ENCODE measurements at places on chromosomes 1 and 21. TPM values are rescaled to one million over a fixed set of nuclear protein-coding genes. Genes with fewer than 3 reads are reported as not detected.

The CTH gene
- total RNA-seq: 5.1 TPM

DNA sequence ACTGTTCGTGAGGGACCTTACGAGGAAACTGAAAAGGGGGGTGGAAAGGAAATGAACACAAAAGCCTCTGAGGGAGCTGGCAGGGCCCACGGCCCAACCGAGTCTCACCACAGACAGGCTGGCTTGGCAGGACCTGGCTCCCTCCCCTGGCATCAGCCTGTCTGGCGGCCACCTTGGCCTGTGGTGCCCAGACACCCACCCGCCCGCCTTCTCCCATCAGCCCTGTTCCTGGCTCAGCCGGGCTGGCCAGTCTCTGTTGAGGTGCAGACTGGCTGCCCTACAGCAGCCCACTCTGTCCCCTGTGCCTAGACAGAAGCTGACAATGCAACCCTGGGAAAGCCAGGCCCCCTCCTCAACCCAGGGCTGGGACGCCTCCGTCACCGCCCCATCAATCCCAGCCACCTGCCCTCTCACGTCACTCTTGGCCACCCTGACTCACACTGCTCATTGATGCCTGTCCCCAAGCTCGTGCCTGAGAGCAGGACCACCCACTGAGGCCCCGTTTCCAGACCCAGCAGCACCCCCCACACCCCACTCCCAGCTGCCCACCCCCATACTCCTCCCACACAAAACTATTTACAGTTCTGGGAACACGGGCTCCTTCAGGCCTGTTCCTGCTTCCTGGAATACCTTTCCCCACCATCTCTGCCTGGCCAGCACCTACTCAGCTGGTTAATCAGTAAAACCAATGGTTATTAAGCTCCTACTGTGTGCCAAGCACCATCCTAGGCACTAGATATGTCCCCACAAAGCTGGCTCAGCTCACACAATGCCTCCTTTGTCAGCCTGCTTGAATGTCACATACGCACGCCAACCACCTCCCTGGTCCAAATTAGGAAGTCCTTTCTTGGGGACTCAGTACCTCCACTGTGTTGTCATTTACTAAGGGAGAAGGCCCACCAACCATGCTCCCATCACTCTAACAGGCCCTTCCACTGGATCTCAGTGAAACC, 22.7 kb downstream of the SDC3 start:
- no peak for DNase-seq

GRCh38 chr1:15755646-15756040, 3.0 kb upstream of the FBLIM1 start:
- no peak for DNase-seq

DNA sequence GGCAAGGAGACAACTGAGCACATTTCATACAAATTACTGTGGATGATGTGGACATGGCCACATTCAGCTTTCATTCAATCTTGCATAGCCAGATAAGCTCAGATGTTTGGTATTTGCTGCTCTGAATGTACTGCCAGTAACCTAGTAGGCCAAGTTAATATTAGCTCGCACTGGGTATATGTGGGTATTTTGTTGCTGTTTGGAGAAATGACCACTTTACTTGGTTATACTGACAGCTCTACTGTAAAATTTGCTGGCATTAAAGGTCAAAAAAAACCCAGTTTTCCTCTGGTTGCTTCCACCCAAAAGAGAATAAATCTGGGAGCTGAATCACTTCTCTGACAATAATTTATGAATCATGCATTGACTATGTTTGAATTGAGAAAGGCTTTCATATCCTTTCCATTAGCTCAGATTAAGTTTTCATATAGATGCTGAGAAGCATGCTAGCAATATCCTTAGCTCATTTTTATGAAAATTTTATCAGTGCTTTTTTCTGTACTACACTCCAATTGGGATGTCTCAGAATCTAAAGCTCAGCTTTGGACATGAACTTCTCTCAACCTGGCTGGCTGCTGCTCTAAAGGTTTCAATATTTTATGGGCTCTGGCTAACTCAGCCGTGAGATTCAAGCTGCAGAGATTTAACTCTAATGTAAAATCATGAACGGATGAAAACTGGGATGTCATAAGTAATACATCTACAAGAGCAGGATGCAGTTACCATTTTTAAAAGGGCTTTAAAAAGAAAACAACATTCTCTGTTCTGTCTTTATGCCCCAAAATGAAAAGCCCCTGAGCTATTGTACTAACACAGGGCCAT, 330.0 kb downstream of the BARHL2 start:
- no peak for DNase-seq

GRCh38 chr1:226407199-226407496, 745 bp downstream of the PARP1 start:
- no peak for DNase-seq

The OPRD1 gene
- 0.31 TPM for total RNA-seq

The TP73 gene
- total RNA-seq: 0.16 TPM

GRCh38 chr1:159817276-159818041, 9.2 kb upstream of the SLAMF8 start:
- DNase-seq: no peak

- no peak for DNase-seq
Observed at GRCh38 chr1:174445351-174445750, 2.4 kb upstream of the GPR52 start.

DNA sequence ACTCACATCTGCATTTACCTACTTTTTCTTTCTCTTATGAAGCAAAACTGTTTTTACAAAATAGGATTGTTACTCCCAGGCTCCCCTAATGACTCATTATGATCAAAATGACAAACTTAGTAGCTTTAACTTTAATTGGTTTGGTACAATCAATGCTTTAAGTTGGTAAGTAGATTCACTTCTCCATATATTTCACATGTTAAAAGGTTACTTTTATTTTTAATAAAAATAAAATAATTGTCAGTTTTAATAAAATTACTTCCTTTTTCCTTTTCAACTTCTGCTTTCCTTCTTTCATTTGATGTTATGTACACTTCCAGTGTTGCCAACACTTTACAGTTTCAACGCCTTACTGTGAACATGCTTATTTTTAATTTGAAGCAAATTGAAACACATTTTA, 477.6 kb downstream of the SETD4 start:
- no peak for DNase-seq

The MKNK1 gene
- 8.7 TPM for total RNA-seq

The PCNX2 gene
- 175 TPM for total RNA-seq

DNA sequence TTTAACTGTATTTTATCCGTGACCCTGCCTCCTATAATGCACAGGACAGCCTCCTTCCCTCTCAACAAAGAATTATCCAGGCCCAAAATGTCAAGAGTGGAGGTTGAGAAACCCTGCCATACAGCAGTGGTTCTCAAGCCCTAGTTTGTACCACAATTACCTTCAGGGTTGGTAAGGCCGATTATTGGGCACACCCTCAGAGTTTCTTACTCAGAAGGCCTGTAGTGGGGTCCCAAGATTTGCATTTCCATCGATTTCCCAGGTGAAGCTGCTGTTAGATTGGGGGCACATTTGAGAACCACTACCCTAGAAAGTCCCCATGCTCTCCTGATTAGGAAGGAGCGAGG, 400 bp upstream of the PGBD2 start:
- no peak for DNase-seq

DNA sequence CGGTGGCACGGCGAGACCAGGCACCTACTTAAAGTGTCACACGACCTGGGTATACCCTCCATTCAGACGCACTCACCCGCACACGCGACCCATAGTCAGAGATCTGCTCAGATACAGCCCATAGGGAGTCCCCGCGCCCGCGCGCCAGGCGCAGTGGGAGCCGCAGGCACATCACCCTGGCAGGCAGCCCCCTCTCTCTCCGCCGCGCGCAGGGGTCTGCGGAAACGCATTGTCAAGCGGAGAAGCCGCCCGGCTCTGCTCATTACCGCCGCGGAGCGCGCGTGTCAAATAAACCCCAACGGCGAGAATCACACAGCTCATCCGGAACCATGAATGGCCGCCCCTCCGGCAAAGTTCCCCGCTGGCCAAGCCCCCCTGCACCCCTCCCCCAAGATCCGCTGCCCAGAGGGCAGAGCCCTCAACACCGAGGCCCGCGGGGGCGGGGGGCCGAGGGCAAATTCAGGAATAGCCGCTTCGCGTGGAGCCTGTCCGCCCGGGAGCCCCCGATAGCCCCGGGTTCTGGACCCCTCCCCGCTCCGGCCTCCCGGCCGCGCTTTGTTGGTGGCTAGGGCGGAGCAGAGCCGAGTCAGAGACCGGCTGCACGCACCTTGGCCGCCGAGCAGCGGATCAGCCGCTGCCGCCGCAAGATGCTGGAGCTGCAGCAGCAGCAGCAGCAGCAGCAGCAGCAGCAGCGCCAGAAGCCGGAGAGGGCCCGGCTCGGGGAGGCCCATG, 522 bp downstream of the LRP8 start:
- no peak for DNase-seq

DNA sequence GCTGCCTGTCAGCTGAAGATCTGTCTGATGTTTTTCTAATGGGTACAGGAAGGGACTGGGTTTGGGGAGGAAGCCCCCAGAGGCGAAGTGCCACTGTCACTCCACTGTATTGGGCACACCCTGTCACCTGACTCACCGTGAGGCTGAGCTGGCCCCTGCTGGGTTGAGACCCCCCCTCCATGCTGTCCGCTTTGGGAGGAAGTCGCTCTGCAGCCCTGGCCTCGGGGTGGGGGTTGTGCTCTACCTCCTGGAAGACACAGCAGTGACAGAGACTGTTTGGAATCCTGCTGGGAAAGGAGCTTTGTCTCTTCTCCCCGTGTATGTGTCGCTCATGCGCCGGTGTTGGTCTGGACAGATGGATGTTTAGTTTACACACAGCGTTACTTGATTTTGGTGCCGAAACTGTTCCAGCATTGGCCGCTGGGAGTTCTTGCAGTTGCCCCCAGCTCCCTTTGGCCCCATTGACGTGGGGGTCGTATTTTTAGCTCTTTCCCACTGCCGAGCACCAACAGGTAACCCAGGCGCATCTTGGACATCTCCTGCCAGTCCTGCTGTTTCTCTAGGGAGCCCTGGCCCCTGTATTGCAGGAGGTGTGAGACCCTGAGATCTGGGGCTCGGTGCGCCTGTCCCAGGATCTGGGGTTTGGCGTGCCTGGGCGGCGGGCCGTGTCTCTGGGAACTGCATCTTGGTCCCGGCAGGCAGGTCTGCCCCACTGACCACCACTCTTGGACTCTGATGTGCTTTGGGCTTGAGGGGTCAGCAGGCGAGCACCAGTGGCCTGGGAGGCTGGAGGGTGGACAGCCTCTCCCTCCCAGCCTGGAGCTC, 30.3 kb downstream of the SLX9 start:
- no peak for DNase-seq

GRCh38 chr1:164767752-164768402, 208.9 kb downstream of the PBX1 start:
- no peak for DNase-seq

The SLC37A1 gene
- 24.5 TPM for total RNA-seq

- DNase-seq: no peak
Observed at GRCh38 chr1:147542569-147542897, 1.2 kb downstream of the BCL9 start.

GRCh38 chr1:87147851-87148250, 180.8 kb upstream of the LMO4 start:
- DNase-seq: no peak

DNA sequence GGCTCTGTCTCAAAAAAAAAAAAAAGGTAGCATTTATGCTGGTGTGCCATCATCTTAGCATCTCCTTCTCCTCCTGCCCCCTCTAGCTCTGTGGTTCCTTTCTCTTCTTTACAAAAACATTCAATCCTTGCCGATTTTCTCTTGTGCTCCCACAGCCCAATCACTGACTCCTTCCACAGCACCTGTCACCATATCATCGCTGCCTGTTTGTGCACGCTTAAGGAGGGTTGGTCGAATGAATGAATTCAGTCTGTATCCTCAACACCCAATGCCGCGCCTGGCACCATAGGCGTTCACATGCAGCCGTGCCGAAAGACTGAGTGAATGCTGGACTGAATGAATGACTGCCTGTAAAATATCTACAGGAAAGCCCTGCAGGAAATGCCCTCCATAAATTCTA, 7.9 kb downstream of the RNU5D-1 start:
- DNase-seq: no peak

The PGLYRP4 gene
- not detected for total RNA-seq

GRCh38 chr1:72601035-72601674, 318.8 kb upstream of the NEGR1 start:
- no peak for DNase-seq

GRCh38 chr21:33042812-33043211, 17.1 kb downstream of the OLIG2 start:
- DNase-seq: no peak

Measured in occipital lobe (tissue), 3 donors.